ENCODE measurements at places on chromosomes 16 and 17.

- no peak for DNase-seq
- H3K27ac ChIP-seq = no peak overlapping the region
- H3K4me3 ChIP-seq = no peak overlapping the region
These were observed 721 bp upstream of the WFIKKN2 start for GRCh38 chr17:50834429-50835300.

DNA sequence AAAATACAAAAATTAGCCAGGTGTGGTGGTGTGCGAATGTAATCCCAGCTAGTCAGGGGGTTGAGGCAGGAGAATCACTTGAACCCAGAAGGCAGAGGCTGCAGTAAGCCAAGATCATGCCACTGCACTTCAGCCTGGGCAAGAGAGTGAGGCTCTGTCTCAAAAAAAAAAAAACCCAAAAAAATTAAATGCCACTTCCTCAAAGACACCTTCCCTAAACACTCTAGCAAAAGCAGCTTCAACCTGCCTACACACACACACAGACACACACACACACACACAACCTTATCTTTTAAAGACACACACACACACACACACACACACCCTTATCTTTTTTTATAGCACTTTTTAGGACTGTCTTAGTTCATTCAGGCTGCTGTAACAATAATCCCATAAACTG is 201.7 kb upstream of the PSMD7 start:
- H3K27ac ChIP-seq = no peak overlapping the region
- DNase-seq = no peak
- H3K27me3 ChIP-seq = no peaks in the 10 kb centered on the region

DNA sequence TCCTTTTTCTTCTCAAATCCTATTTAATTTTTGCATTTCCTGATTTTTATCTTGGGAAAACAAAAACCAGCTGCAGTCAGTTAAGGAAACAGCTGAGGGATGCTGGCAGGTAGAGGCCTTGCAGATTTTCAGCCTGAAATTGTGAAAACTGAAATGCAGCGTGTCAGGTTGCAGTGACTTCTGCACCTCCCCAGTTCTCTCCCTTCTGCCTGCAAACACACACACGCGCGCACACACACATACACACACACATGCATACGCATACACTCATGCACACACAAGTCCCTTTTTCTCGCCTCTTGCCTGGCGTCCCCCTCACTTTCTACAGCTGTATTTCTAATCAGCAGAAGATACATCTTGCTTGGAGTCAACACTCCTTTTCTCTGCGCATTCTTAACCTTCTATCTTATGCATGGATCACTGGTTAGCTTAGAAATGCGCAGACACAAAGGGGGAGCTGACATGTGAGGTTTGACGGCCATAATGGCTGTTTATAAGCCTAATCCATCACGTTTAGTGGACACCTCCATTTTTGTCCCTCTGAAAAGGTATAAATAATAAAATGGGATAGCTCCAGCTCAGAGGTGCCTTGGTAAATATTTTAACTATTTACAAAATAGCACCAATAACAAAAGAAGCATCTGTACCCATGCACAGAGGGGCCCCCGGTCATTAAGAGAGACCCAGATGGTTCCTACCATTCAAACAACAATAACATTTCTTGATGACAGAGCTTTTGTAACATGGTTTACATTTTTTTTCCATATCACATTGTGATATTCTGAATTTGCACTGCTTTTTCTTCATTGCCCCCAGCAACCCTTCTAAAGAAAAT is 392.1 kb upstream of the SALL1 start:
- no peak overlapping the region for H3K27ac ChIP-seq
- no peak for DNase-seq
- peaks cover 2% of the 10 kb centered on the region for H3K36me3 ChIP-seq
- no peak overlapping the region for H3K4me3 ChIP-seq

- peaks cover 32% of the 10 kb centered on the region for H3K27me3 ChIP-seq
- DNase-seq = no peak
- peaks cover 3% of the 10 kb centered on the region for H3K36me3 ChIP-seq
- no peak overlapping the region for H3K4me3 ChIP-seq
- peaks cover 3% of the 10 kb centered on the region for H3K4me1 ChIP-seq
These were observed 5.3 kb downstream of the CEP295NL start for GRCh38 chr17:78897664-78898047.

DNA sequence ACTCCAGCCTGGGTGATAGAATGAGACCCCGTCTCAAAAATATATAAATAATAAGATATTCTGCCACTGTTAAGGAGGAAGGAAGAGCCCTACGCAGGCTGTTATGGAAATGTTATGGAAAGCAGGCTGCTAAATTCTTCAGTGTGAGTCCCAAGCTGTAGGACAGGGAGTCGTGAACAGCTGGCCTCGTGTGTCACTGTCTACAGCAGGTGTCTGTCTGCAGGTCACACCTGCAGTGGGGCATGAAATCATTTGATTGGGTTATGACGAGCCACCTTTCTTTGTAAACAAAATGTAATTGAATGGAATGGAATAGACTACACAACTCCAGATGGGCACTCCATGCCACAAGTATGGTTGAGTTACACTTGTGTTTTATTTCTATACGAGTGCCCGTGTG is 15.6 kb upstream of the LITAF start:
- H3K27me3 ChIP-seq = no peaks in the 10 kb centered on the region
- DNase-seq = no peak
- peaks cover 2% of the 10 kb centered on the region for H3K36me3 ChIP-seq
- H3K4me3 ChIP-seq = no peak overlapping the region
- H3K27ac ChIP-seq = no peak overlapping the region

- H3K27me3 ChIP-seq = no peaks in the 10 kb centered on the region
- no peak overlapping the region for H3K27ac ChIP-seq
- H3K4me3 ChIP-seq = no peak overlapping the region
- DNase-seq = no peak
These were observed 587.3 kb upstream of the CDH5 start for GRCh38 chr16:65779201-65779600.

- no peaks in the 10 kb centered on the region for H3K36me3 ChIP-seq
- DNase-seq = no peak
- no peak overlapping the region for H3K27ac ChIP-seq
- no peaks in the 10 kb centered on the region for H3K4me1 ChIP-seq
- no peak overlapping the region for H3K4me3 ChIP-seq
These were observed 14.9 kb upstream of the RBFOX3 start for GRCh38 chr17:79625706-79626105.

- DNase-seq = no peak
- no peak overlapping the region for H3K4me3 ChIP-seq
- peaks cover 2% of the 10 kb centered on the region for H3K36me3 ChIP-seq
- H3K27ac ChIP-seq = no peak overlapping the region
- H3K4me1 ChIP-seq = peaks cover 15% of the 10 kb centered on the region
These were observed 387.4 kb downstream of the CPPED1 start for GRCh38 chr16:12416136-12416787.

GRCh38 chr16:47504599-47504998 is 43.5 kb downstream of the PHKB start:
- H3K27me3 ChIP-seq = no peaks in the 10 kb centered on the region
- H3K36me3 ChIP-seq = peaks cover 19% of the 10 kb centered on the region
- H3K4me3 ChIP-seq = no peak overlapping the region
- no peaks in the 10 kb centered on the region for H3K4me1 ChIP-seq

DNA sequence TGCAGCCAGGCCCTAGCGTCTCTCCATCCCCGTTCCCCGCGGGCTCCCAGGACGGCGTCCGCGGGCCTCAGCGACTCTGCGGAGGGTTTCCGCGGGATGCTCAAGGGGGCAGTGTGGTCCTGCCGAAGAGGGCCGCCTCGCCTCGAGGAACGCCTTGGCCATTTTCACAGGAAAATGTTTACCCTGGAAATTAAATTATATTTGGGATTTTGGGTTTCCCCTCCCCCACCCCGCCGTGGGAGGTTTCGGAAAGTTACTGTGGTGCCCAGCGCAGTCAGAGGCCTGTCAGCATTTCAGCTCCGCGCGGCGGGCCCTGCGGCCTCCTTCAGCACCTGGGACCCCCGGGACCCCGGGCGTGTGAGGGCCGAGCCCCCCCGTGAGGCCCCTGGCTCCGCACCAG is 94.5 kb downstream of the PCTP start:
- H3K36me3 ChIP-seq = peaks cover 1% of the 10 kb centered on the region
- no peaks in the 10 kb centered on the region for H3K4me1 ChIP-seq
- no peak for DNase-seq

GRCh38 chr16:64745258-64745930 is 376.5 kb downstream of the CDH11 start:
- no peaks in the 10 kb centered on the region for H3K27me3 ChIP-seq
- H3K4me3 ChIP-seq = no peak overlapping the region
- H3K36me3 ChIP-seq = peaks cover 1% of the 10 kb centered on the region
- H3K27ac ChIP-seq = no peak overlapping the region
- no peaks in the 10 kb centered on the region for H3K4me1 ChIP-seq

DNA sequence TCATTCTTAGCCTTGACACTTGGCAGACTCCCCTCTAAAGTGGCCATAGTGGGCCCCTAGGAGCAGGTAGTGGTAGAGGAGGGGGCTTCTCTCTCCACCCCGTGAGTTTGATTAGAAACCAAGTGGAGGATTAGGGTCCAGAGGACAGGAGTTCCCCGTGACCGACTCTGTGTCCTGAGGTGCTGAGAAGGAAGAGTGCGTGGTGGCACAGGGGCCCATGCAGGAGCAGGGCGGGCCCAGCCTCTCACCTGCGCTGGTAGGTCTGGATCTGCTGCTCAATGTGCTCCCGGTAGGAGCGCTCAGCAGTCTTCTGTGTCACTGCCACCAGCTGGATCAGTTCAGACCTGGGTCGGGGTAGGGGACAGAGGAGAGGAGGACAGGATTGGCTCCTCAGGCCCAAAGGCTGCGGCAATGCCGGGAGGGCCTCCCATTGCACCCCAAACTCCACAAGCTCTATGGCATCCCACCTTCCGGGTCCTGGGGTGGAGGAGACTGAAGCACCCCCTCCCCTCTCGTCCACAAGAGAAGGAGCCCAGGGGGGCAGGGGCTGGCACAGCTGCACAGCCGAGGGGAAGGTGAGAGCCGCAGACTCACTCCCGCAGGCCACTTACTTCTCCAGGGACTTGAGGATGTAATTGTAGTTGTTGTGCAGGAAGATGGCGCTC is 6.2 kb downstream of the ZACN start:
- no peaks in the 10 kb centered on the region for H3K27me3 ChIP-seq
- H3K4me1 ChIP-seq = no peaks in the 10 kb centered on the region
- H3K36me3 ChIP-seq = peaks cover 13% of the 10 kb centered on the region
- H3K27ac ChIP-seq = no peak overlapping the region
- H3K4me3 ChIP-seq = no peak overlapping the region

- no peak overlapping the region for H3K4me3 ChIP-seq
- no peaks in the 10 kb centered on the region for H3K27me3 ChIP-seq
- H3K36me3 ChIP-seq = peaks cover 18% of the 10 kb centered on the region
- H3K4me1 ChIP-seq = peaks cover 19% of the 10 kb centered on the region
These were observed 4.8 kb downstream of the TAF1C start for GRCh38 chr16:84182104-84182503.

DNA sequence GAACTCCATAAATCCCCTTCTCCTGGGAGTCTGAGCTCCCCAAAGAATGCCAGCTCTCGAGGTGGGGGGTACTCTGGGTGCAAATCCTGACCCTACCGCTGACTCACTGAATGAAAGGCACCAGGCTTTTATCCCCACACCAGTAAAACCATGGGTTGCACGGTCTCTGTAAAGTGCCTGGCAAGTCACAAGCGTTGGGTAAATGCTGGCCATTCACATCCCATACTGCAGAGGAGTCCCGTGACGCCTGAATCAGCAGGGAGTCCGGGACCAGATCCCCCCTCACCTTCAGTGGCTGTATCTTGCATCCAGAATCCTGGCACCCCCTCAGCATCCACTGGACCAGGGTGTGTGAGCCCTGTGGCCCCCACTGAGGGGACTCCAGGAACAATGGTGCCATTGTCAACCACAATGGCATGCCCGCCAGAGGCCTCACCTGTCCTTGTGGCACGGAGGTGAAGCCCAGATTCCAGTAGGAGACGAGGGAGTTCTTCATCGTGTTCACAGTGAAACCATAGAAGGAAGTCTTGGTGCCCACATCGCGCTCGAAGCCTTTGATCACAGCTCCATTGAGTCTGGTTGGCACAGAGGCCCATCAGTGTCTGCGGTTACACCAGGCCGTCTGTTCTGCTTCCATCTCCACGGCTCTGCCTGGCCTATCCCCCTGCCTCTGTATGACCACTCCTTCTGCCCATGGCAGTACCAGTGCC is 13.3 kb downstream of the ST6GALNAC2 start:
- no peak overlapping the region for H3K4me3 ChIP-seq
- H3K27me3 ChIP-seq = no peaks in the 10 kb centered on the region
- no peak for DNase-seq
- peaks cover 15% of the 10 kb centered on the region for H3K4me1 ChIP-seq
- H3K36me3 ChIP-seq = peaks cover 2% of the 10 kb centered on the region
- no peak overlapping the region for H3K27ac ChIP-seq

- no peaks in the 10 kb centered on the region for H3K36me3 ChIP-seq
- DNase-seq = no peak
- no peaks in the 10 kb centered on the region for H3K27me3 ChIP-seq
- no peak overlapping the region for H3K27ac ChIP-seq
These were observed 2295.3 kb downstream of the TP53TG3F start for GRCh38 chr16:35754391-35755369.

GRCh38 chr17:75109046-75109406 is 743 bp upstream of the ARMC7 start:
- H3K36me3 ChIP-seq = peaks cover 3% of the 10 kb centered on the region
- H3K4me1 ChIP-seq = peaks cover 26% of the 10 kb centered on the region
- no peaks in the 10 kb centered on the region for H3K27me3 ChIP-seq

GRCh38 chr17:36036235-36036634 is 18.5 kb upstream of the CCL23 start:
- no peak for DNase-seq
- H3K27me3 ChIP-seq = no peaks in the 10 kb centered on the region
- peaks cover 3% of the 10 kb centered on the region for H3K36me3 ChIP-seq
- H3K27ac ChIP-seq = no peak overlapping the region
- no peak overlapping the region for H3K4me3 ChIP-seq

- no peak overlapping the region for H3K27ac ChIP-seq
- peaks cover 27% of the 10 kb centered on the region for H3K4me1 ChIP-seq
- DNase-seq = no peak
These were observed 56.4 kb downstream of the WWOX start for GRCh38 chr16:78155791-78156345.

GRCh38 chr17:75909051-75909811 is 4.5 kb upstream of the MRPL38 start:
- peaks cover 7% of the 10 kb centered on the region for H3K4me1 ChIP-seq
- H3K4me3 ChIP-seq = no peak overlapping the region
- DNase-seq = no peak
- H3K36me3 ChIP-seq = peaks cover 9% of the 10 kb centered on the region
- no peak overlapping the region for H3K27ac ChIP-seq

GRCh38 chr17:40130352-40131042 is 8.7 kb downstream of the MSL1 start:
- H3K4me3 ChIP-seq = no peak overlapping the region
- no peaks in the 10 kb centered on the region for H3K27me3 ChIP-seq
- H3K4me1 ChIP-seq = peaks cover 33% of the 10 kb centered on the region
- H3K27ac ChIP-seq = no peak overlapping the region
- peaks cover 68% of the 10 kb centered on the region for H3K36me3 ChIP-seq

Data from central memory CD8-positive, alpha-beta T cell (primary cell).